H4 (cell line): ENCODE measurements at places on chromosomes 11 and 22. TPM values are rescaled to one million over a fixed set of nuclear protein-coding genes. Genes with fewer than 3 reads are reported as not detected.

DNA sequence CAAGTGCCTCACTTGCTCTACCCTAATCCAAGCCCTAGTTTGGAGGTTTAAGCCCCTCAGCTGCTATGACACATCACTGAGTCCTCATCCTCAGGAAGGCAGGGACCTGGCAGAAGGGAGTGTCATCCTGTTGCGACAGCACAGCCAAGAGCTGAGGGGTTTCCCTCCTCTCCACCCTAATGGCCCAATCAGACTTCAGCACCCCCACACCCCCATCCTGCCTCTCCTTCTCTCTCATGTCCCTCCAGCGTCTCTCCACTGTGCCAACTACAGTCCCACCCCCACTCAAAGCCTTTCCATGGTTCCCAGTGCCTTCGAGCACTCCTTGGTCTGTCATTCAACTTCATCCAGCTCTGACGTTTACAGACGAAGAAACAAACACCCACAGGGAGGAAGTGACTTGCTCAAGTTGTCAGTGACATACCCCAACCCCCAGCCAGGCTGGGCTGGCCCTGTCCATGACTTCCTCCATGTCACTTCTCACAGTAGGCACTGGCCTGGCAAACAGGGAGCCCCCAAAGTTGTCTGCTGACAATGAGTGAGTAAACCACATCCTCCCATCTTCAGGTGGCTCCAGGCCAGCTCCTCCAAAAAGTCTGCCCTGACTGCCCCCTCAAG is 15.6 kb downstream of the ARAP1 start:
- DNase-seq, result peak; percentile 47

DNA sequence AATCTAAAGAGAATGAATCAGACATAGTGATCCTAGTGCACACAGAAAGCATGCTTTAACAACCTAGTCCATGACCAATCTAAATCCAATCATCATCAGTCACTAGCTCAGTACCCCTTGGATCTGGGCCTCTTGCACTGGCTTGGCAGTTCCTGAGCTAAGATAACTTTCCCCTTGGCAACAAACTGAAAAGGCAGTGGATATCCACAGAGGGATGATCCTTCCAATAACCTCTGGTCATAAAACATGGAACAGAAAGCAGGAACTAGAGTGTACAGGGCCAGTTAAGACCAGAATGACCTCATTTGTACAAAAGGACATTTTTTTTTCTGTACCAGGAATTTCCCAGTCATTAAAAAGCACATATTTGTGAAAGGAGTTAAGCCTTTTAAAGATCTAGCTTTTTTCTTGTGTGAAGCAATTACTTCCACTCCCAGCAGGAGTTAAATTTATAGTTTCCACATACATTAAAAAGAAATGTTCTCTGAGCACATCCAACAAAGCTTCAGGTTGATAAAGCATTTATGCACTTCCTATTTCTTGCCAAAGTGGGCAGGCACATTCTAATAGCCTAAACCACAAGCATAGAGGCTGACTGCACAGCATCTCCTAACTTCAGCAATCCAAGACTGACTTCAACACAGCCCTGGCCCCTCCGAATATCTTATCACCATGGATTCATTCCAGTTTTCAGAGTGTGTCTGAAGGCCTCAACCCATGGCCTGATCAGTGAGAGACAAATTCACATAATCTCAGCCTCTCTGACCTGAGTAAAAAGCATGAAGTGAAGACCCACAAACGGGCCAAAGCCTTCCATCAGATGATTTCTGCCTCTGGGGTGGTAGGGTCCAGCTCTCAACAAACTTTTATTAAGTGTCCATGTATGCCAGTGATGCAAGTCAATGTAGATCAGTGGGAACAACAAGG is 29.9 kb downstream of the GUCY1A2 start:
- DNase-seq, result peak; percentile 26

DNA sequence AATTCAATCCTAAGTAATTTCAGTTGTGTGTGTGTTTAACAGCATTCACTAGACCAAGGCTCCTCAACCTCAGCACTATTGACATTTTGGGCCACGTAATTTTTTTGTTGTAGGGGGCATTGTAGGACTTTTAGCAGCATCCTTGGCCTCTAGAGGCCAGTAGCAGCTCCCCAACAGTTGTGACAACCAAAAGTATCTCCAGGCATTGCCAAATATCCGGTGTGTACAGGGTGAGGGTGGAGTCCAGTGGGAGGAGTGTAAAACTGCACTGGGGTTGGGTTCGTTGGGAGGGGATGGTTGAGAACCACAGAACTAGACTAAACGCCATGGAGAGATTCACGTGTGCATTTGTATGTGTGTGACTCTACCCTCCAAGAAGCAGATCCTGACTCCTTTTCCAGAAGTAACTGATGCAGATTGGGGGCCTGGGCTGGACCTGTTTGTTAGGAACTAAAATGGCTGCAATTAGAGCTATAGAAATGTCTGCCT is 5.9 kb upstream of the PHF21A start:
- DNase-seq, result peak; percentile 92

Gene SLC22A12
- not detected in 2 replicates for total RNA-seq

- DNase-seq, result no peak
Measured at GRCh38 chr11:102384419-102385079, 37.5 kb downstream of the BIRC2 start.

Gene FXYD2
- not detected in 2 replicates for total RNA-seq

GRCh38 chr11:18578975-18579598 is 9.4 kb downstream of the UEVLD start:
- no peak for DNase-seq

- peak; percentile 21 for DNase-seq
Measured at GRCh38 chr11:26905368-26905767, 88.5 kb upstream of the FIBIN start.

- DNase-seq, result no peak
Measured at GRCh38 chr11:118318124-118318523, 13.6 kb downstream of the CD3E start.

DNA sequence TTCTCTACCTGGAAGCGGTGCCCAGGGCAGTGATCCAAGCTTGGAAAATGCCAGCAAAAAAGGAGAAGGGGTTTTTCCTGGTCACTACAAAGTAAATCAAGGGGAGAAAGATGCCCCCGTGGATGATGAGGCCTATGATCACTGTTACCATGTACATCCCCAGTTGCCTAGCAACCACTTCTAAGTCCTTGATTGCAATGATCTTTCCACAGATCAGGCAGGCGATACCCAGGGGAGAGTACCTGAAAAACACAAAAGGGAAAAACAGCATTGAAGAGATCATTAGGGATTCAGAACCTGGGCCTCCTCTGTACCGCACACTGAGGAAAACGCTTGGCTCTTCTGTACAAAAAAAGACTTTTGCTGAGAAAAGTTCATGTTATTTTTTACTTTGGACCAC is 127.1 kb downstream of the SLC1A2 start:
- DNase-seq, result no peak

- DNase-seq, result peak; percentile 26
Measured at GRCh38 chr11:85316967-85317366, 310.2 kb downstream of the DLG2 start.

- DNase-seq, result no peak
Measured at GRCh38 chr22:48450188-48450825, 1377.4 kb downstream of the BRD1 start.

DNA sequence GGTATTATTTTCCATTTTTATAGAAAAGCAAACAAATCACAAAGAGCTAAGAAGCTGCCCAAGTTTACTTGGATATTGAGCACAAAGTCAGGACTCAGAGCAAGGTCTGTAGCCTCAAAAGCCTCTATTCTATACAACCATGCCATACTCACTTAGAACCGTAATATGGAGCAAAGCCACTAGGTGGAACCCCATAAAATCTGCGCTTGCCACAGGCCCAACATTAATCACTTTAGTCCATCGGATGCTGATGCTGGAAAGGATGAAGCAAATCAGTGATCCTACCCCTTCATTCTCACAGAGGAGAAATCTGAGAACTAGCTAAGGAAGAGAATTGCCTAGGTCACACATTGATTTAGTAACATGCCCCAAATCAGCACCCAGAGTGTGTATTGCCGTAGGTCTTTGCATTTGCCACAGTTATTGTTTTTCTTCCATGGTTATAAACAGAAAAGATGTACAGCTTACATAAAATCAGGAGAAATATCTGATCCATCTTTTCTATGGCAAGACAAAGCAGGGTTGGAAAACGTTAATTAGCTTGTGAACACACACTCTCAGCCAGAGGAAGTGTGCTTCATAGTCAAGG is 56.7 kb upstream of the RAB38 start:
- DNase-seq, result peak; percentile 23

GRCh38 chr11:74683279-74683871 is 47.9 kb downstream of the CHRDL2 start:
- no peak for DNase-seq

Gene PGGHG
- 2.2 and 2.4 TPM in 2 replicates for total RNA-seq

- DNase-seq, result no peak
Measured at GRCh38 chr22:44455151-44455962, 42.7 kb downstream of the RTL6 start.

DNA sequence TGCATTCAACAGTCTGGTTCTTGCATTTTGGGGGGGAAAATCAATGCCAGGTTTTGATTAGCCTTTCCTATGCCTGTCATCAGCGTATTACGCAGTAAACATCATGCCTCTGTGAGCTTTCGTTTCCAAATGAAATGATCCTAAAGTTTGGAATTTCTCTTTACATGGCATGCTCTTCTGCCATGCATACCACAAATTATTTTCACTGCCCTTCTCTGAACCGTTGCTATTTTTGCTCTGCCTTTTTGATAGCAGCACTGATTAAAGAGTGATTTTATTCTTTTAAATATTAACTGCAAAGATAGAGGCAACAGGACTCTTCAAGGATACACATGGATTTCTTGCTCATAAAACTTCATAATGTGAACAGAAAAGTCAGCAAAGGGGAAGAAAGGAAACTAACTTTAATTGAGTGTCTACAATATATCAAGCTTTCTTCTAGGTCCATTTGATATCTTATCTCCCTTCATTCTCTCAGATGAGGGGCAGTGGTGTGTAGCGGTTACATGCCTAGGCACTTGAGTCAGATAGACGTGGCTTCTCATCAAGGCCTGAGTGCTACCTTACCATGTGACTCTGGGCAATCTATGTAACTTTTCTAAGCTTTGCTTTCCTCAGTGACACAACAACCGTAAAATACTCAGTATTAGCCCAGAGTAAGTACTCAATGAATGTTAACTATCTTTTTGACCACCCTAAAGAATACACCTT is 25.0 kb upstream of the FZD4 start:
- DNase-seq, result no peak

- peak; percentile 29 for DNase-seq
Measured at GRCh38 chr22:33126881-33127280, 68.7 kb upstream of the SYN3 start.

Gene FAM181B
- total RNA-seq, result not detected in 2 replicates

Gene SOX10
- not detected in 2 replicates for total RNA-seq

GRCh38 chr11:34364102-34364501 is 6.3 kb upstream of the ABTB2 start:
- no peak for DNase-seq

- DNase-seq, result no peak
Measured at GRCh38 chr22:42001706-42002105, 3.1 kb downstream of the WBP2NL start.

DNA sequence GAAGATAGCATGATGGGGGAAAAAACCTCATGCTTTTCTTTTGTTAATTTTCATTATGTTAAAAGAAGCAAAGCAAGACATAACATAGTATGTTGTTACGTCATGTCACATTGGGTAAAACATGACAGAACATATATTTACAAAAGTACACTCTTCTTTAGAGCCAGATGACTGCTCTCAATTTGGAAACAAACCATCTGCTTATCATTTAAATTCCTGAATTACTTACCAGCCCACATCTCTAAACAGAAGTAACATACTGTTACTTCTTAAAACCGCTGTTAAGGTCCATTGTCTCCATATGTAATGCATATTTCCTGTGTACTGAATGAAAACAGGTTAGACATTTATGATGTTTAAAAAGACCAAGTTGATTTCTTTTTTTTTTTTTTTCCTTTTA is 100.0 kb downstream of the TMEM135 start:
- peak; percentile 13 for DNase-seq

- DNase-seq, result no peak
Measured at GRCh38 chr11:132862933-132863332, 669.4 kb downstream of the OPCML start.
